ENCODE measurements at places on chromosomes 12 and 14.
A peak's percentile ranks its signal among the peaks of the same experiment; 100 is the strongest.

- no peak for DNase-seq
These were observed 9.6 kb downstream of the GSG1 start for GRCh38 chr12:13093848-13094220.

- no peak for DNase-seq
These were observed 18.0 kb downstream of the LUM start for GRCh38 chr12:91093341-91093740.

DNA sequence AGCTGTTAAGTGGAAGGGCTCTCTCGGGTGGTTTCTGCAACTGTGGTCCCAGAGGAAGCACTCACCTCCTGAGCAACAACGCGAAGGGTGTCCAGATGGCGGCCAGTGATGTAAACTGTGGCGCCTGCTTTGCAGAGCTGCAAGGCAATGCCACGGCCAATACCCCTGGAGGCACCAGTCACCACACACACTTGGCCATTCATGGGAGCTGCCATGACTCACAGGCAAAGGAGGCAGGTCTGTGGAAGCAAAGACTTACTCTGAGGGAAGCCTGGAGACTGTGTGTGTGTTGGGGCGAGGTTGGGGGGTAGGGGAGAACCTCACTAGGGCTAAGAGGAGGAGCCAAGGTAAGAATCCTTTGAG lies 707 bp downstream of the DHRS1 start:
- DNase-seq, result no peak

- DNase-seq, result peak; percentile 31
These were observed 92.8 kb downstream of the SCN8A start for GRCh38 chr12:51683763-51684357.

DNA sequence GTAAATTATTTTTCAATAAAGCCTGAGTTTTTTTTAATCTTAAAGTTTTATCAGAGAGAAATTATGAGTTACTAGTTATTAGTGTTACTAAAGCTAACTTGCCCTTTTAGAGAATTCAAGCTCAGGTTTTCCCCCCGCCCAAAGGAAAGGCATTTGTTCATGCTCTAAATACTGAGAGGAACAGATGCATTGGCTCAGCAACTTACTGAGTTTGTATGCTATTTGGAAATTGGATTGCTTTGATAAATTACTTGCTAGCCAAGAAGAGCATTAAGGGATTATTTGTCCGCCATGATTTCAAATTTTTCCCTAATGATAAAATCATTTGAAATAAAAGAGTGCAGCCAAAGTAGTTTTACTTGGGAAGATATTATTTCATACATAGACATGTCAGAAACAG lies 149.4 kb downstream of the METTL25 start:
- no peak for DNase-seq

DNA sequence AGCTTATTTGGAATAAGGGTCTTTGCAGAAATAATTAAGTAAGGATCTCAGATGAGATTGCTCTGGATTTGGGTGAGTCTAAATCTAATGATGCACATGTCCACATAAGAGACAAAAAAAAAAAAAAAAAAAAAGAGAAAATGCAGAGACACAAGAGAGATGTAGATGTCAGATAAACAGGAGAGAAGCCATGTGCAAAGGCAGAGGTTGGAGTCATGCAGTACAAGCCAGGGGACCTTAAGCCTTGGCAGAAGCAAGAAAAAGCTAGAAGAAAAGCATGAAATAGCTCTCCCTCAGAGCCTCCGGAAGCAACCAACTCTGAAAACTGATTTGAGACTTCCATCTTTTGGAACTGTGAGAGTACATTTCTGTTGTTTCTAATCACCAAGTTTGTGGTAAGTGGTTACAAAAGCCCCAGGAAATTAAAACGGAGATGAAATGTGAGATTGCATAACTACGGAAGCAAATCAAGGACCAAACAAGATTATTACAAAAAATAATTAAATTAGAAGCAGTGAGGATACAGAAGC lies 1304.0 kb upstream of the SEL1L start:
- DNase-seq, result no peak

GRCh38 chr12:46950094-46950493 lies 124.3 kb upstream of the SLC38A4 start:
- DNase-seq, result no peak

DNA sequence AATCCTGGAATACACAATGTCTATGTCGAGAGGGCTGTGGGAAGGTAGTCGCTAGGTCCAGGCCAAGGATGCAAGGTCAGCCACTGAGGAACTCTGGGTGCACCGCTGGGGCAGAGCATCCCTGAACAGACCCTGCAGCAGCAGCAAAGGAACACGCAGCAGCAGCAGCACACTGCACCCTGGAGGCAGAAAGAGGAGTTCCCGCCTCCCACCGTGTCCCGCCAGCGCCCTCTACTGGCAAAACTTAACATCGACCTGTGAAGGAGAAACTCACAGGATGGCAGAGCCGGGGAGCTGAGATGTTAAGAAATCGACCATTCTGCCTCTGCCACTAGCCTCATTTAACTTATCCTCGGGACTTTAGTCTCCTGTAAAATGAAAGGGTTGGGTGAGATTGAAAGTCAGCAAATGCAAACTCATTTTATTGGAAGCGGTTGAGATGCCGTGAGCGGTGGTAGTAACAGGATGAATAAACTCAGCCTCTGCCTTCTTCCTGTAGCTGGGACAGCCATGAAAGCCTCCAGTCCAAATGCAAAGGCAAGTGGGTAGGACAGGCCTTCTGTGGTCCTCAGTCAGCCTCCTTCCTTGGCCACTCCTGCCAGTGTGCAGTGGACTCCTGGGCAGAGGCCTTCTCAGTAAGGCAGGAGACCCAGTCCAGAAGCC lies 45.6 kb downstream of the STAB2 start:
- no peak for DNase-seq

DNA sequence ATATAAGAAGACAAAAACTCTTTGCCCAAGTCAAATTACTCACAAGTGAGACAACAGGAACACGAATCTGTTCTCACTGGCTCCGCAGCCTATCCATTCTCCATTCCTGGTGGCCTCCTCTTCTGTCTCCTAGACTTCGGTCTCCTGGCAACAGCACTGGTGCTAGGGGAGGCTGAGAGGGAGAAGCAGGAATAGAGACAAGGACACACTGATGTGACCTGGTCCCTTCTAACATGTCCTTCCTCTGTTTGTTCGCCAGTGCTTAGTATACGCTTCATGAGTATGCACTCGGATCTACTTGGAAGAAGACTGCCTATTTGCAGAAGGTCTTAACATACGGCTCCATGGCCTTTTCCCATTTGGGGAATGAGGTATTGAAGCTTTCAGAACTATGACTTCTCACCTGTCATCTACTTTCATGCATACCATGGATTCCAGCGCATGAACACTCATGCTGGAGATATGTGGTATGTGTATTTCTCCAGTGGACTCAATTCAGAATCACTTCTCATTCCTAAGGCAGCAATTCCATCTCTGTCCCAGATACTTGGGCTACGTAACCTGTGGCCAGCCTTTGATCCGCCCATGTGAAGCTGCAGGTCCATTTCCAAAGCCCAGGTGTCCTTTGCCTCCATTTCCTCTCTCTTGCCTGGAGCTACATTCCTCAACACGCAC lies 33.9 kb downstream of the BHLHE41 start:
- no peak for DNase-seq

- no peak for DNase-seq
These were observed 6.5 kb downstream of the MEG3 start for GRCh38 chr14:100832311-100832960.

GRCh38 chr14:56816574-56817391 lies 6.5 kb upstream of the OTX2 start:
- no peak for DNase-seq

- no peak for DNase-seq
These were observed 13.9 kb downstream of the GALNT6 start for GRCh38 chr12:51377099-51377984.

DNA sequence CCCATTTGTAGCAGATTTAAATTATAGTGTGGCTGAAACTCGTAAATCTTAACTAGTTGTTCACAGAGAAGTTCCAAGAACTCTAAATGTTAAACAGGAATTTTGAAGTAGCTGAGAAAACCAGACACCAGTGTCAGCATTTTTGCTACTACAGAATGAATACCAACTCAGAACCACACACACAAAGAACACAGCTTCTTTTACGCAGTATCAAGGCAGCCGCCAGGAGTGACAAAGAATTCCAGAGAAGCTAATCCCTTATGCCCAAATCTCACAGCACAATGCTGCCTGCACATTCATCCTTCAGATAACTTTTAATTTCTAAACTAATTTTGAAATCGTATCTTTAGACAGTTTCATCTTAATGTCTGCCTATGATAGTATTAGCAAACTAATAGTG lies 37.4 kb downstream of the SLC6A15 start:
- no peak for DNase-seq

DNA sequence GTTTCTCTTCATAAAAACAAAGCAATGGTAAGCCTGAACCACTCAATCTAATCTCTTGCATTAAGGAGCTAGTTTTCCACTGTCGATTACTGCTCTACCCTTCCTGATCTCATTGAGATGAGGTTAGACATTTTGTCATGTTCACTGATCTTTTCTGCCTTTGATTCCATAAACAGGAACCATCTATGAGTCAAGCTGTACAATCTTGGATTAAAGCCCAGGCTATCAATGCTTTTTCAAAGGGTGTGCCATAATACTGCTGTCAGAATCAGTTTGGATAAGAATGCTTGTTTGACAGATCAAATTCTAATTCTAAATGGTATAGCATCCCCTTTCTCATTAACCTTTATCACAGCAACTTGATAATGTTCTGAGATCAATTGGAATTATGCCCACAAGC lies 16.1 kb downstream of the GRIP1 start:
- DNase-seq, result no peak

DNA sequence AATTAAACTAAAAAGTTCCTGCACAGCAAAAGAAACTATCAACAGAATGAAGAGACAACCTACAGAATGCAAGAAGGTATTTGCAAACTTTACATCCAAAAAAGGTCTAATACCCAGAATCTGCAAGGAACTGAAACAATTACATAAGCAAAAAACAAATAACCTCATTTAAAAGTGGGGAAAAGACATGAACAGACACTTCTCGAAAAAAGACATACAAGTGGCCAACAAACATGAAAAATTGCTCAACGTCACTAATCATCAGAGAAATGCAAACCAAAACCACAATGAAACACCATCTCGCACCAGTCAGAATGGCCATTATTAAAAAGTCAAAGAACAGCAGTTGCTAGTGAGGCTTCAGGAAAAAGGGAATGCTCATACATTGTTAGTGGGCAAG lies 15.2 kb downstream of the PDE6H start:
- DNase-seq, result no peak

GRCh38 chr14:59699442-59699841 lies 122.8 kb upstream of the CCDC175 start:
- no peak for DNase-seq

DNA sequence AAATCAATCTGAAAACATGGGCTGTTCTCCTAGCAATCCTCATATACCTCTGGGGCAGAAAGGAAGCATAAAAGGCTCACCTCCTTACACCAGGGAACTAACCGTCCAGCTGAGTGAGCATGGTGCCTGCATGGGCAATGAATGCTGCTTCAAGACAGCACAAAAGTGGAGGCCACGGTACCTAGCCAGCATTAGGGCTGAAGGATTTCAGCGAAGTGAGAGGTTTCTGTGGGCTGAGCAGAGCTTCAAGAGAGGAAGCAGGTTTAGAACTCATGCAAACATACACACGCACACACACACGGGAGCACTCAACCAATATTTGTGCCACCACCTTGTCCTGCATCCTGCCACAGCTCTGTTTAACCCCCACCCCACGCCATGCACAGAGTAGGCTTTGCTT lies 838.5 kb upstream of the TMEM132C start:
- no peak for DNase-seq

DNA sequence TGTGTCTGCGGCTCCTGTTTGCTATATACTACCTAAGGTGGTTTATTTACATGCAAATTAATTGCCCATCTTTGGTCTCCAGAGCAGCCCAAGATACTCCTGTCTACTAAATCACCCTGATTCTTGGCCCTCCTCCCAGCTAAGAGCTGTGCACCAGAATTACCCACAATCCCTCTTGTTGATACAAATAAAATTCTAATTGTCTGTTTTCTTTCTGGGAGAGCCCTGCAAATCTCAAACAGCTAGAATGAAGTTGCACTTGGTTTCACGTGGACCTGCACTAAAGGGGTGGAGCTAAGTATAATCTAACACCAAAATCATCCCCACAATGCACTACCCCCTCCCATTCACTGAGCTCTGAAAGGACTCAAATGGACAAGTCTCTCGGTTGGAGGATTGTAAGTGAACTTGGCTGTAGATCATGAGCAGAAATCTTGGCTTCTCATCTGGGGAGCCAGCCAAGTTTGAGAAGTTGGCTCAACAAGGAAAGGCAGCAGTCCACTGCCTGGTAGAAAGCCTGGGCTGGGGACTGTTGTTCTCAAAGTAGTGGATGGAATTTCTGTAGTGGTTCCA lies 6.6 kb downstream of the MAX start:
- DNase-seq, result peak; percentile 29

GRCh38 chr12:131050463-131051154 lies 96.9 kb downstream of the ADGRD1 start:
- DNase-seq, result no peak

- DNase-seq, result no peak
These were observed 3.9 kb downstream of the SLCO1A2 start for GRCh38 chr12:21330682-21331253.

- no peak for DNase-seq
These were observed 133.6 kb upstream of the SLC35F4 start for GRCh38 chr14:57999471-57999870.

GRCh38 chr14:95300002-95300696 lies 19.6 kb downstream of the CLMN start:
- DNase-seq, result no peak

DNA sequence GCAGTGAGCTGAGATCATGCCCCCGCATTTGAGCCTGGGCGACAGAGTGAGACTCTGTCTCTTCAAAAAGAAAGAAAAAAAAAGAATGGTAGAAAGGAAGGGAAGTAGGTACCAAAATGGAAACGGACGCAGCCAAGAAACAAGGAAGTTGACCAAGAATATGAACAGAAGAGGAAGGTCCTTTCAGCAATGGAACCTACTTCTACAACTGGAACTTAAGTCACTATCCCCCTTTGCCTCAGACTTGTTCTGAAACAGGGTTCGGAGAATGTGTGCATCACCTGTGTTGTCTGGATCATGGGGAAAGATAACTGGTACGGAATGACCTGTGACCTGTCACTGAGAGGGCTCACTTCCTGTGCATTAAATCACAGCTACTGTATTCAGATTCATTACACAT lies 43.9 kb upstream of the RNASE1 start:
- DNase-seq, result no peak

- no peak for DNase-seq
These were observed 29.5 kb upstream of the C12orf50 start for GRCh38 chr12:88058719-88059077.

GRCh38 chr14:92462568-92462967 lies 51.0 kb upstream of the RIN3 start:
- DNase-seq, result no peak

DNA sequence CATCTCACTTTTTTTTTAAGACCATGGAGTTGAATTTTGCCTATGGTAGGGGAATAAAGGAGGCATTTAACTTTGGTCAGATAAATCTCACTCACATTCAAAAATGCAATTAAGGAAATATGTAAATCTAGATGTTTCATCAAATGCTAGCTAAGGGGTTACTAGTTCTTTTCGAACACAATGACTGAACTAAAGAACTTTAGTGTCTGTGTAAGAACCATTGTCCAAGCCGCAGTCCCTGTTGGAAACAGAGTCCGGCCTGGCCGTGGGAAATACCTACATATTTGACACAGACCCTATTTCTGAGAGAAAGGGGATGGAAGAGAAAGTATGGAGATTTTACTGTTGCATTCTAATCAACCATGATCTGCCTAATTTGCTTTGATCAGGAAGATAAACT lies 17.4 kb downstream of the LGR5 start:
- no peak for DNase-seq
